Stimulated activated CD4-positive, alpha-beta T cell treated with anti-CD3 and anti-CD28 coated beads, Interleukin-4, amount 100 ng/mL, for 4 hours (primary cell): ENCODE measurements at places on chromosomes 4 and X.

GRCh38 chr4:110605077-110605476 lies 17.8 kb downstream of the PITX2 start:
- no peak for DNase-seq

- DNase-seq = no peak
Observed at GRCh38 chr4:123786920-123787319, 390.3 kb downstream of the SPRY1 start.

GRCh38 chr4:158347556-158347955 lies 137.3 kb downstream of the TMEM144 start:
- DNase-seq = no peak

DNA sequence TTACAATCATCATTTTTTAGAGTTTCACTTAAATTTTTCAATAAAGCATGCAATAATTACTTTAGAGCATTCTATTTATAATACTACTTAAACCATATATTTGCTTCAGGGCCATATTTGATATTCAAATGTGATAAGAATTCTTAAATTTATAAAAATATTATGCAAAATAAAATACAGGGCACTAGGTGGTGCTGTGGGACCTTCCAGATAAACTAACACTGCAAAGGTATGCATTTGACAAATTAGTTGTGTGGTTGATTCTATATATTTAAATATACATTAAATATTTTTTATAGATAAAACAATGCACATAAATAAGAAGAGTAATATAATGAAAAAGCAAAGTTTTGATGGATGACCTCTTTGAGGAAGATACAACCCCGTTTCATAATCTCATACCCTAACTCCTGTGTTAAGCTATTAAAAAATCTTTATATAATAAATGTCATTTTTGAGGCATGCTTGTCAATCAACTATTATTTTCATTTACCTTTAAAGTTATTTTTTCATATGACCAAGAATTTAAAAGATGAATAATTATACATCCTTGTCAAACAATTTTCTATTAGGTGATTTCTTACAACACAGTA lies 128.4 kb downstream of the REELD1 start:
- DNase-seq = no peak

DNA sequence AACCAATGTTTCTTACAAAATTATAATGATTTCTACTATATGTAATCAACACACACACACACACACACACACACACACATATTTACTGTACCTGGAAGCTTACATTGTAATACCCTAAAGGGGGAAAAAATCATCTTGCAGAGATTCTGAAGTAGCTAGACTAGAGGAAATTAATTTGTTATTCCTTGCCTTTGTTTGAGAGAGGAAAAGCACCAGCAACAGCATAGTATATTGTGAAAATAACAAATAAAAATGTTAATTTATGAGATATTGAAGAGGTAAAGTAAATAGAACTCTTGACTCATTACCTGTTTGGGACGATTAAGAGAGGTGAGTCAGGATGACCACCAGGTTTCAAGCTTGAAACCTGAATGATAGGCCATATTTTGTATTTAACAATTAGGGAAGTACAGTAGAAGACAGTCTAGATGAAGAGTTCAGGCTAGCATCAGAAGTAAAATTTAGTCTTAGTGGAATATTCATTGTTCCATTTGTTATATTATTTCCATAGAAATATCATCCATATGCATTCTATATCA lies 873.4 kb upstream of the PCDH10 start:
- DNase-seq = no peak

DNA sequence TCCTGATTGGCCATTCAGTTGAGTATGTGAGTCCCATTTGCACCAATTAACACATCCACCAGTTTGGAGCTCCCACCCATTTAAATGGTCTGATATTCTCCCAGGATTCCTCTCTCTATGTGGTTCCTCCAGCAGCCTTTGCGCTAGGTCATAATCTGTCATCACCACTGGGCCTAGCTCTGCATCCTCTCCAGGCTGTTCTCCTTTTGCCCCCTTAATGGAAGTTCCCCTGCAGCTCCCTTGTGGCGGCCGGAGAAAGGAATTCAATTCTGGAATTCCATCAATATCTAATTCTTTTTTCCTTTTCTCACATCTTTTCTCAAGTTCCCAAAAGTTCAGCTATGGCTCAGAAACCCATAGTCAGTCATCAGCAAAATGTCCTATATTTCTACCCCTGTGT lies 2184.4 kb upstream of the AGA start:
- no peak for DNase-seq

GRCh38 chr4:5843573-5844530 lies 49.0 kb downstream of the CRMP1 start:
- no peak for DNase-seq

DNA sequence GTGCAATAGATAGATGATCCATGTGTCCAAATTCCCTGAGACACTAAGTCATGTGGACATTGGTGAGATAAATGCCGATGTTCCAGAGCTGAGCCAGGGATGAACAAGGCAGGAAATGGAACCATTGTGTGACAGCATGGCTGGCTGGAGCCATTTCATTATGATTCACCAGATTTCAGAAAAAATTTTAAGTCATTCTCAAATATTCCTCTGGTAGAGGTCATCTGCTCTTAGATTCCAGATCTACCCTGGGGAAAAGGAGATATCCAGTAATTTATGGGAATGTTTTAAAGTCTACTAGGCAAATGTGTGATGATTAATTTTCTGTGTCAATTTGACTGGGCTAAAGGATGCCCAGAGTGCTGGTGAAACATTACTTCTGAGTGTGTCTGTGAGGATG lies 287.3 kb downstream of the STK32B start:
- no peak for DNase-seq

DNA sequence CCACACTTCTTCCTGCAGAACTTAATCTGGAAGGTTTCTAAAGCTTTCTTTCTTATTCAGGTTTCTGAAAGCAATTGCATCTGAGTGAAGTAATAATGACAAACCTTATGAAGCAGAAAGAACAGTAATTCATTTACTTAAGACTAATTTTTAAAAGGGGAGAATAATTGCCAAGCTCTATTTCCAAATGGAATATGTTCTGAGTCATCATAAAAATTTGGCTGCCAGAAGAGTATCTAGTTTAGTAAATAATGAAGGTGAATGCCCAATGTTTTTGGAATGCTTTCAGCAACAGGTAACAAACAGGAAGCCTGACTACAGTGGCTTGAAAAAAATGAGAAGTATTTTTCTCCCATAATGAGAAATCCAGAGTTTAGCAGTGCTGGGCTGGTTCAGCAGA lies 227.3 kb upstream of the TET2 start:
- DNase-seq = no peak

GRCh38 chr4:88230461-88230891 lies 53.9 kb downstream of the PPM1K start:
- no peak for DNase-seq

DNA sequence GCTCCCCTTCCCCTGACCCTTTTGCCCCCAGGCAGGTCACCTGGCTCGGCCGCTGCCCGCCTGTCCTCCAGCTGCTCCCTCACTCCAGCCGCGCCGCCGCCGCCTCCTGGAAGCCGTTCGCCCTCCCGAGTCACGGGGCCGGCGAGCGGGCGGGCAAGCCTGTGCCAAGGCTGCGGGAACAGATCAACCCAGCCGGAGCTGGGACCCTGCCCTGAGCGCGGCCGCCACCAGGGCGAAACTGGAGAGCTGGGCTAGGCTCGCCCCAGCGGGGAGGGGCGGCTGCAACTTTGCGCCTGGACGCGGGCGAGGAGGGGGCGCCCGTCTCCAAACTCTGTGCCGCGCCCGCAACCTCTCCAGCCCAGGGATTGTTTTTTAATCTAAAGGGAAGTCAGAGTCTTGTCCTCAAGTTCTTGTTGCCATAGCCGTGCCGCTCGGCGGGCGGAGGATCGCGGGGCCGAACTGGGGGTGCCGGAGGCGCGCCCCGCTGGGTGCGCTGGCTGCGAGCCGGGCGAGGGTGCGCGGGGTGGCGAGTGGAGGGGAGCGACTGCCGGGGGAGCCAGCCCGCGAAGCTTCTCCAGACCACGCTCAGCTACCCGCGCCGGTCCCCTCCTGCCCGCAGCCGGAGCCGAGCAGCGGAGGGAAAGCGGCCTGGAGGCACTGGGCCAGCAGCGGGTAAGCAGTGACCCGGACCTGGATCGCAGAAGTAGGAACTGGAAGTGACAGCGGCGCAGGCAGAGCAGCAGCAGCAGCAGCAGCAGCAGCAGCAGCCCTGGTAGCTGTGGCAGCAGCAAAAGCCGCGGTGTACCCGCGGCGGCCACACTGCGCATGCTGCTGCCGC lies 13.4 kb downstream of the ARHGEF6 start:
- DNase-seq = peak; percentile 50
